ENCODE measurements at places on chromosomes 1 and 21.

DNA sequence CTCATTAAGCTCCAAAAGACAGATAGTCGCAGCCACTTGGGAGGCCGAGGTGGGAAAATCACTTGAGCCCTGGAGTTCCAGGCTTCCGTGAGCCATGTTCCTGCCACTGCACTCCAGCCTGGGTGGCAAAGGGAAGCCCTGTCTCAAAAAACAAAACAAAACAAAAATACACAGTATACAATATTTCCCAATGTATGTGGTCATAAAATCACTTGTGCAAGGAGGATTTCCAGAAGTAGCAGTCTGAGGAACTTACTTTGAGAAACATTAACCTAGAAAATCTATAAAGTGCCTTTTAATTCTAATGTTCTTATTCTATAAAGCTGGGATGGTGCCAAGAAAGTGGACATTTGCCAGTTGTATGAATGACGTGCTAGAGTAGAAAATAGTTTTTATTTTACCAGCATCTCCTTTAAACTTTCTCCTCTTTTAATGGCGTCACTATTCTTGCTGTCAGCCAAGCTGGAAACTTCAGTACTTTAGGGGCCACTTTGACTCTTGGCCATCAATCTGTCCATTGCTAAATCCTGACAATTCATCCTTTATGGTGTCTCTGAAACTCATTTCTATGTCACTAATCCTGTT lies 22.5 kb downstream of the FAM177B start:
- no peak for DNase-seq

- DNase-seq = peak; percentile 14
Measured at GRCh38 chr1:228210712-228211530, 3.1 kb downstream of the OBSCN start.

GRCh38 chr1:20093940-20094391 lies 24.0 kb downstream of the PLA2G5 start:
- DNase-seq = no peak

DNA sequence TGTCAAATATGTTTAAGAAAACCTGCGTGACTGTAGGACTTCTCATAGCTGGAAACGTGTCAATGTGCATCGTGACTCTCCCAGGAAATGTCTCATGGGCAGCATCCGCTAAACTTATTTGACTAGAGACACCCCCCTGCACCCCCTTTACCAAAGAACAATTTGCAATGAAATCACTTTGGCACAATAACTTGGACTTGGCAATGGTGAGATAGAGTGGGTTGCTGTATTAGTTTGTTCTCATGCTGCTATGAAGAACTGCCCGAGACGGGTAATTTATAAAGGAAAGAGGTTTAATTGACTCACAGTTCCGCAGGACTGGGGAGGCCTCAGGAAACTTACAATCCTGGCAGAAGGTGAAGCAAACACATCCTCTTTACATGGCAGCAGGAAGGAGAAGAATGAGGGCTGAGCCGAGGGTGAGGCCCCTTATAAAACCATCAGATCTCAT lies 13.8 kb downstream of the CLDN14 start:
- no peak for DNase-seq

GRCh38 chr1:241464985-241465384 lies 54.6 kb downstream of the FH start:
- DNase-seq = no peak

DNA sequence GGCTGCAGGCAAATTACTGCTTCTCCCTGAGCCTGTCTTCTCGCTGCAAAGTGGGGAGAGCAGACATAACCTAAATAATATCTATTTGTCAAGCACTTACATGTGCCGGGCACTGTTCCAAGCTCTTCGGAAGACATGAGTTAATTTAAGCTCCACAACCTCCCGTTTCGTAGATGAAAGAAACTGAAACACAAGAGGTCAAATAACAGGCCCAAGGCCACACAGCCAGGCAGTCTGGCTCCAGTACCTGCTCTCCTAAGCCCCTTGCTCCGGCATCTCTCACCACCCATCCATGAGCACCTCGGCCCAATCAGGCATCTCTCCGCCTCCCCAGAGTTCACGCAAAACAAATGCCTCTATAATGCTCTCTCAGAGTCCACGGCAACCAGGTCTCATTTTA lies 65.4 kb downstream of the TAS1R2 start:
- no peak for DNase-seq

DNA sequence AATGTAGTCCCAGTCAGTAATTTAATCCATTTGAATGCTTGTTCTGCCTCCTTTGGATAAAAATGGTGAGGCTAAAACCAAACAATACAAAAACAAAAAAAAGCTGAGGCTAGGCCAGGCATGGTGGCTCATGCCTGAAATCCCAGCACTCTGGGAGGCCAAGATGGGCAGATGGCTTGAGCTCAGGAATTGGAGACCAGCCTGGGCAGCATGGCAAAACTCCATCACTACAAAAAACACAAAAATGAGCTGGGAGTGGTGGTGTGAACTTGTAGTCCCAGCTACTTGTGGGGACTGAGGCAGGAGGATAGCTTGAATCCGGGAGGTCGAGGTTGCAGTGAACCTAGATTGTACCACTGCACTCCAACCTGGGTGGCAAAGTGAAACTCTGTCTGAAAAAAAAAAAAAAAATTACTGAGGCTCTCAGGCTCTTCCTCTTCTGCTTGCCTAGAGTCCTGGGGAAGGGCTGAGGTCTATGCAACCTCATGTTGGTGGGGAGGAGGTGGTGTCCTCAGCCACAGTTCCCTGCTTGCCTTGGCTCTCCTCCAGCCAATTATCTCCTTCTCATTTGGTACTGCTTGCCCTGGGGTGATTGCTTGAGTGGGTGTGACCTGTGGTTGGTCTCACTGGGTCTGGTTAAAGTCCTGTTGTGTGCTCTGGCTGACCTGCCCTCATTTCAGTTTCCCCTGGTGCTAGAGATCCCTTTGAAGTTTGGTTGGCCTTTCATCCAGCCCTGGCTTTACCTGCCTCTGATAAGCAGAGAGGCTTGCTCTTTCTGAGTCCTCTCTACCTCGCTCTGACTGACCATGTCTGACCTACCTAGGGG lies 20.9 kb downstream of the S1PR1 start:
- DNase-seq = peak; percentile 38

DNA sequence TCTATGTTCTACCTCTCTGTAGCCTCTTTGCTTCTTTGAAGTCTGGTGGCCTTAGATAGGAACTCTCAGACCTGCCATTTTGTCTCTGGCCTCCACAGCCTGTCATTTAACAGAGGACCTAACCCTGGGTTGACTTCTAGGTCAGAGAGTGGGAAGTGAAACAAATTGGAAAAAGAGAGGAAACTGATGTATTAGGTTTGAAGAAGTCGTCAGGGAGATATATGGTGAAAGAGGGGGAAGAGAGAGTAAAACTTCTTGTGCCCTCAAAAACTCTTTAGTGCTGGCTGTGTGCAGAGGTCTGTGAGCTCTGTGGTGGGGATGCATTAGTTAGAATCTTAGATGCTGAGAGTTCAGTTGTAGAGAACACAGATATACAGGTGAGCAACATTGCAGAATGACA lies 30.2 kb upstream of the CD1D start:
- no peak for DNase-seq

DNA sequence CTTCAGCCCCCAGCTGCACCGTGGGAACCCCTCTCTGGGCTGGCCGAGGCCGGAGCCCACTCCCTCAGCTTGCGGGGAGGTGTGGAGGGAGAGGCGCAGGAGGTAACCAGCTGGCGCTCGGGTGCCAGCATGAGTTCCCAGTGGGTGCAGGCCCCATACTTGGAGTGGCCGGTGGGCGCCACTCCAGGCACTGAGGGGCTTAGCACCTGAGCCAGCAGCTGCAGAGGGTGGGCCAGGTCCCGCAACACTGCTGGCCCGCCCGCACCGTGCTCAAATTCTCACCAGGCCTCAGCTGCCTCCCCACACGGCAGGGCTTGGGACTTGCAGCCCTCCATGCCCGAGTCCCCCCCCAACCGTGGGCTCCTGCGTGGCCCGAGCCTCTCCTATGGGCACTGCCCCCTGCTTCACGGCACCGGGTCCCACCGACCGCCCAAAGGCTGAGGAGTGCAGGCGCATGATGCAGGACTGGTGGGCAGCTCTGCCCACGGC lies 47.2 kb downstream of the LRRC53 start:
- no peak for DNase-seq

DNA sequence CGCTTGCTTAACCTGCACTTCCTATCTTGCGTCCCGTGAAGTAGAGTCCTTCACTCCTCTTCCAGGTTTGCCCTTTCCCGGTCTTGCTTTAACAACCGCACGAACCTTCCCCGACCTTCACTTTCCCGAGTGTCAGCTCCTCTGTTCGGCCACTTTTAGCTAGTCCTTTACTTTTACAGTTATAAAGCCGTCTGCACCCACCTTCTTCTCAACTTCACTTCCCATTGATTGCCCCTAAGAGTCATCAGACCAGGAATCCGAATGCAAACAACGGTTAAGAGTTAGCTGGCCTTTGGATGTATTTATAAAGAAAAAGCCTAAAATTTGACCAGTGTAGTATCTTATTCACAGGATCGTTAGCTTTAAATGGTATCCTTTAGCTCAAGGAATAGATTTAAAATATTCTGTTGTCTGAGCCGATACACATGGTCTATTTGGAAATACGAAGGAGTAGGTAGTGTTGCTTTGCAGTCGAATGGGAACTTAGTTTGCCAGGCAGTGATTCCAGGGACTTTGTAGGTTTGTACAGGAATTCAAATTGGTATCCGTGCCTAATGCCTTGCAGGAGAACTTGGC lies 1.4 kb downstream of the PPP2R5A start:
- DNase-seq = no peak

DNA sequence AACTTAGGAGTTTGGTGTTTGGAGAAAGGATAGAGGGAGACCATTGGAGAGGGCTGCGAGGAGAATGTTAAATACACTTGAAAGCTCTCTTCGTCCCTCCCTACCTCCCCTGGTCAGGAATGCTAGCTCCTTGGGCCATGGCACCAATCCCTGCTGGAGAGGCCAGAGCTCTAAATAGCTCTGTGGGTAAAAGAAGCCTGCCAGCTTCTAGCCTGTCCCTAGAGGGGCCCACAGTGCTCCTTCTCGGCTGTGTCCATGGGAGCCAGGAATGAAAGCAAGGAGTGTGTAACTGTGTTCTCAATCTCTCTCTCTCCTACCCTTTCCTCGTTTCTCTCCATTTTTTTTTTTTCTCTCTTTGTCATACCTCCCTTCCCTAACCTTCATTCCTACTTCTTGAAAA lies at the start of gene CCDC190:
Gene CCDC190, minus strand, starts transcription at position 75 of the 400 bp plus-strand sequence. CDS start 1,529 bp downstream, outside the sequence.
- no peak for DNase-seq

- DNase-seq = no peak
Measured at GRCh38 chr21:38989379-38989744, 183.6 kb downstream of the ETS2 start.

- DNase-seq = no peak
Measured at GRCh38 chr1:205008896-205009295, 34.1 kb upstream of the CNTN2 start.

GRCh38 chr1:41455479-41456332 lies 28.8 kb downstream of the EDN2 start:
- no peak for DNase-seq

- DNase-seq = peak; percentile 26
Measured at GRCh38 chr1:35120458-35121133, 41.4 kb downstream of the ZMYM1 start.

DNA sequence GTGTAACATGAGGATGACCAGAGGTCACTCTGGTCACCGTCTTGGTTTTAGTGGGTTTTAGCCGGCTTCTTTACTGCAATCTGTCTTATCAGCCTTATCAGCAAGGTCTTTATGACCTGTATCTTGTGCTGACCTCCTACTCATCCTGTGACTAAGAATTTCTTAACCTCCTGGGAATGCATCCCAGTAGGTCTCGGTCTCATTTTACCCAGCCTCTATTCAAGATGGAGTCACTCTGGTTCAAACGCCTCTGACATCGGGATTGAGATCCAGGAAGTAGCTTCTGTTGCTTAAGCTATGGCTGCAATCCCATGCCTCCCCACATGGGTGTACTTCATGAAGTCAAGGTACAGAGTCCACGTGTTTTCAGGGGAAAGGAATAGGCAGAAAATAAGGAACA lies 19.9 kb downstream of the FMN2 start:
- no peak for DNase-seq

DNA sequence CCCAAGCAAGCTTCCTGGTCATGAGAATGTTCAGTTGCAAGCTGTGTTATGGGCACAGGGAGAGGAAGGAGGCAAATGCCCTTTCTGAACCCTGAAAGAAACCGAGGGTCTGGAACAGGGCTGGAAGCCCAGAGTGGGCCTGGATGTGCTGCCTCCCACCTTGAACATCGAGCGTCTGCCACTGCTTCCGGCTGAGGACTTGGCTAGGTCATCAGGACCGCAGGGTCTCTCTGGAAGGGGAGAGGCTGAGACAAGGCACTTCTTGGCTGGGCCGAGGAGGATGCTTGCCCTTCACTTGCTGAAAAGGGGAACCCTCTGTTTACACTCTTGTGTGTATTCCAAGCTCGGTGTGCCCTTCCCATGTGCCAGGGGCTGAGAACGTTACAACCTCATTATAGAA lies 168.0 kb upstream of the C1orf174 start:
- no peak for DNase-seq

DNA sequence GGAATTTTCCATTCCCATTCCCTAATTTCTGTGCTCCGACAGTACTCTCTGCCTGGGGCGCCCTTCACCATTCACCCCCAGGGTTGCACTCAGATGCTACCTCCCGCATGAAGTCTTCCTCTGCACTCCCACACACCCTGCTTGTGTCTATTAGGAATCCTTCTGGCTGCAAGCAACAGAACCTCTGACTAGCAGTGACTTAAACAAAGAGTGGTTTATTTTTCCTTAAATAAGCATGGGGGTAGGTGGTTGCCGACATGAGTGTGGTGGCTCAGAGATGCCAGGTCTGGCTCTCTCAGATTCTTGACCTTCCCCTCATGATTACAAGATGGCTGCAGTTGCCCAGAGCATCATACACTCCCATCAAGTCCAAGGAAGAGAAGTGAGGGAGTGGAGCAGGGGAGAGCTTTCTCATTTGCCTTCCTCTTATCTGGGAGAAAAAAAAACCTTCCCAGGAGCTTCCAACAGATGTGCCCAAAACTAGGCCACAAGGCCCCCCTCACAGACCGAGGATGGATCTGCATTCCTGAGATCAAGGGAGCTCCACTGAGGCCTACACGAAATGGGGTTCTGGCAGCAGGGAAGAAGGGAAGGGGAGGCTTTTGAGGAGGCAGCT lies 49.6 kb upstream of the LBR start:
- no peak for DNase-seq

DNA sequence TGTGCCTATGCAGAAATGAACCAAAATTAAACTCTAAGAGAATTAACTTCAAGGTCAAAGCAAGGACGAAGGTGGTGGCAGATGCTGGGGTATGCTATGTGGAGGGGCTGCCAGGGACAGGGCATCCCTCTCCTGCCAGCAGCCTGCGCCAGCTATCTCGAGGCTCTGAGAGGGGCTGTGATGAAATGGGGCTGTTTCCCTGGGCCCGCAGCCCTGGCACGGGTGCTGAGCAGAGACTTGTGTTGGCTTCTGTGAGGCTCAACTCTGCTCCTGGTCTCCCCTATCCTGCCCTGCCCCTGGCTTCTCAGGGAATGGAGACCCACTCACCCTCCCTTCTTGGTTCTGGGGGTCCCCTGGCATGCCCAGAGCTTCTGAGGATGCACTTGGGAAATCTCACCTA lies 41.9 kb upstream of the TIAM1 start:
- DNase-seq = no peak

Data from activated CD4-positive, alpha-beta T cell treated with anti-CD3 and anti-CD28 coated beads for 36 hours (primary cell).